ENCODE measurements at places on chromosomes 6 and 20. TPM values are rescaled to one million over a fixed set of nuclear protein-coding genes. Genes with fewer than 3 reads are reported as not detected.

Gene PKHD1
- not detected for polyA plus RNA-seq

Gene FAM50B
- 14.8 TPM for polyA plus RNA-seq

Gene NRN1
- not detected for polyA plus RNA-seq

Gene GGT7
- 3.4 TPM for polyA plus RNA-seq

Gene PRPH2
- not detected for polyA plus RNA-seq

Gene TFB1M
- polyA plus RNA-seq, result 14.9 TPM

Gene EDN1
- 0.16 TPM for polyA plus RNA-seq

Gene EBF4
- 0.28 TPM for polyA plus RNA-seq

Gene MACROD2
- polyA plus RNA-seq, result 44.9 TPM

Gene TSPO2
- polyA plus RNA-seq, result not detected

Gene CBLN4
- not detected for polyA plus RNA-seq

Gene KIF25
- not detected for polyA plus RNA-seq
